ENCODE measurements at places on chromosomes 11 and 22.

DNA sequence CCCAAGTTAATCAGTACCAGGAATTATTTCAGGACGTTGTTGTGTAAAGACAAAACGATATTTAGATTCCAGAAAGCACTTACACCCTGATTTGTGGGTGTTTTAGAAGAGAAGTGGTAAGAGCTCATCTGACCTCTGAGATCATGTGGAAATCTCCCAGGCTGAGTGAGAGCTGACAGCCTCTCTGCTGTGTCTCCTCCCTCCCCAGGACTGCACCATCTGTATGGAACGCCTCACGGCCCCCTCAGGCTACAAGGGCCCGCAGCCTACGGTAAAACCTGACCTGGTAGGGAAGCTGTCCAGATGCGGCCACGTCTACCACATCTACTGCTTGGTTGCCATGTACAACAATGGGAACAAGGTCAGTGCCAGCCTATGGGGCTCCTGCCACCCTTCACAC lies 20.0 kb downstream of the DTX4 start:
- DNase-seq, result no peak

DNA sequence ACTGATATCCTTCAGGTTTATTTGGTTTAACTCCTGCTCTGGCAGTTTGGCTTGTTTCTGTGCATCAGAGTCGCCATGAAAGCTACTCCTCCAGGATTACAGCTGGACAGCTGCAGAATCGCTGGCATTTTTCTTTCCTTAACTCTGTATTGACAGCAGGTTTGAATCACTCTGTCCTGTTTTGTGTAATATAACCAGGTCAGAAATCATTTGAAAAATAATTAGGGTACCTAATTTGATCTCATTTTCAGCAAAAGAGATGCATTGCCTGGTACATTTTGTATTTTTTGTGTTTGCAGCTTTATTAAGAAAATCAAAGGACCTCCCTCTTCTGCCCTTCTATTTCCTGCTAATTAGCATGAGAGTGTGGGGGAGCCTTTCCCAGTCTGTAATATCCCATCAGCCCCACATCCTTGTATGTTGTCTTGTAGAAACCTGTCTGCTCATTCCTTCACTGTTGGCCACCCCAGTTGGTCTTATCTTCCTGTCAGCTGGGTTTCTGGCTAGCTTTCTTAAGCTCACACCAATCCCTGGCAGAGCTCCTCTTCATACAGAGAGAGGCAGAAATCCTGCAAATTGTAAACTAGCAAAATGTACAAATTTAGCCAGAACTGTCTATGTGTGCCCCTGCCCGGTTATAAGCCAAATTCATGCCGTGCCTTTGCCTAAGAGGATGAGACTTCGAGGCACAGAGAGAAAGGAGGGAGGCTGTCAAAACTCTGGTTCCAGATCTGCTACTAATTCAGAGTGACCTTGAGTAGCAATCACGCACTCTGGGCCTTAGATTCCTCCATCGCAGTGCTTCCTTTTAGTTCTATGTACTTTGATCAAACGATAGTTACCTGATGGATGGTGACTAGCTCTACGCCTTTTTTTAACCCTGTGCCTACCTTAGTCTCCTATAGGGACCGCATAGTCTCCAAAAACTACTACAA lies 200.6 kb downstream of the NAV2 start:
- DNase-seq, result peak; percentile 6

GRCh38 chr11:79762279-79762921 lies 321.6 kb upstream of the TENM4 start:
- no peak for DNase-seq

GRCh38 chr11:117425679-117426296 lies 98.1 kb downstream of the CEP164 start:
- no peak for DNase-seq

DNA sequence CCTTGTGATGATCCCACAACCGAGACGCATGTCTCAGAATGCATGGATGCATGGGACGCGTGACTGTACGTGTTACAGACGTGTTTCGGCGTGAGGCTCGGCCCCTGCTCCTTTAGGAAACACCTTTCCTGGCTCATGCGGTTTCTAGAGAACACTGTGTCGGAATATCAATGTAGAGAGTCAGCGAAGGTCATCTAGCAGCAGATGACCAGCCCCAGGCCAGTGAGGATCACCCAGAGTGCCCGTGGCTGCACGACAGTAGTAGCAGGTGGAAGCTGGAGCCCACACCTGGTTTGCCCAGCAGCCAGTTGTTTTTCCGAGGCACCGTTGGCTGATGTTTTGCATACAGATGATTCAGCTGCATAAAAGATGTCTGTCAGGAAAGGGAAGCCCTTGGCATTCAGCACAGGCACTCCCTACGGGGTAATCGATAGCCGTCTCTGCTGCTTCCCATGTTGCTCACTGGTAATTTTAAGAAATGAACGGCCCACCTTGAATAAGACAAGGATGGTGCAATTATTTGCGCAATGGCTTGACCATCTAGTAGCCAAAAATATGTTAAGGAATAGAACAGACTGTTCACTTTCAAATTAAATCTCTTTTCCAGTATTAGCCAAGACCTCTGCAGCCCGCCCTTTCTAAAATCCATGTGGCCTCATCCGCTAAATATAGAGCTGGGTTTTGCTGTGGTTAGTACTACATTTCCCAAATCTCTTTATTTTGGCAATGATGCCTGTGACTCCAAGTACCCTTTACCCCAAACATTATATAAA lies 1.1 kb upstream of the CLTCL1 start:
- DNase-seq, result no peak

DNA sequence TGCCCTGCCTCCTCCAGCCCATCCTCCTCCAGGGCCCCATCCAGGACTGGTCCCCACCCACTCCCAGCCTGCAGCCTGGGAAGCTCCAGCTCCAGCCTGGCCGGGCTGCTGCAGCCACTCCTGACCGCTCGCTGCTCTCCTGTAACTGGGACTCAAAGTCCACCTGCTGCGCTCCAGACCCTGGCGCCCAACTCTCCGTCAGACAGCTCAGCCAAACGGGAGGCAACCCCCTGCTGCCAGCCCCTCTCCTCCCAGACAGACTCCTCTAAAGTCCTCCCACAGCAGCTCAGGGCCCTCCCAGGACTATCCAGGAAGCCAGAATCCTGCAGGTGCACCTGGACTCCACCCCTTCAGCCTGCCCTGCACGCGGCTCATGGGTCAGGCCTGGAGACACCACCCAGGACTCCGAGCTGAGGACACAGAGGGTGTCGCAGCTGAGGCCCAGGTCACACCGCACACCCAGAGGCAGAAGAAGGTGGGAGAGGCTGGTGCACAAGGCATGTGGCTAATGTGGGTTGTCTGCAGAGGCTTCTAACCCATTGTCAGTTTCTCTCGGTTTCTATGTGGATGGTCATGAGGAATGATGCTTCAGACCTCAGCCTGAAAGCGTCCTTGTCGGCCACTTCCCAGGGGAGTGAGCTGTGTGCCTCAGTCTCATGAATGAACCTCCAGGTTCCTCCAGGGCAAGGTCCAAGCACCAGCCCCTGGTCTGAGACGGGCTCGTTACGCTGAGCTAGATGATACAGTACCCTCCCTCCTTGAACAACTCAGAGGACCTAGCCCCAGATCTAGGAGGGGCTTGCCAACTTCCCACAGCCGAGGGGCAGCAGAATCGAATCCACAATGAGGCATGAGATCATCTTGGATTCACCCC lies 1514.8 kb downstream of the TBC1D22A start:
- DNase-seq, result no peak

GRCh38 chr11:118224511-118225188 lies at the start of gene JAML:
TSS of gene JAML (minus strand) at chr11:118225011. CDS start at chr11:118214866, 10,145 bp downstream.
- no peak for DNase-seq

DNA sequence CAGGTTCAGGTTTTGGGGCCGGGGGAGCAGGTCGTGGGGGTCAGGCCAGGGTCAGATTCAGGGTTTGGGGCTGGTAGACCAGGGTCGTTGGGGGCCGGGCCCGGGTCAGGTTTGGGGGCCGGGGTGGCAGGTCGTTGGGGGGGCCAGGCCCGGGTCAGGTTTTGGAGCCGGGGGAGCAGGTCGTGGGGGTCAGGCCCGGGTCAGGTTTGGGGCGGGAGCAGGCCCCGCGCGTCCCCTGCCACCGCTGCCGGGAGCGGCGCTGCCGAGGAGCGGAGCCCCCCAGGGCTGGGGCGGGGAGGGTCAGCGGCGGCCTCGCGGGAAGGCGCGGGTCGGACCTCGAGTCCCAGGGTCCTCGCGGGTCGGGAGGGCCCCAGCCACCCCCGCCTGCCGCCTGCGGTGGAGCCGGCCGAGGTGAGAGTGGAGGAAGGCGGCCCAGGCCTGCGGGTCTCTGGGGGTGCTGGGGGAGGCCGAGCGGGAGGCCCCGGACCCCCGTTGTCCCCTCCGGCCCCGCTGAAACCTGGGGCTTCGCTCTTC lies 535 bp downstream of the TRABD start:
- DNase-seq, result no peak

DNA sequence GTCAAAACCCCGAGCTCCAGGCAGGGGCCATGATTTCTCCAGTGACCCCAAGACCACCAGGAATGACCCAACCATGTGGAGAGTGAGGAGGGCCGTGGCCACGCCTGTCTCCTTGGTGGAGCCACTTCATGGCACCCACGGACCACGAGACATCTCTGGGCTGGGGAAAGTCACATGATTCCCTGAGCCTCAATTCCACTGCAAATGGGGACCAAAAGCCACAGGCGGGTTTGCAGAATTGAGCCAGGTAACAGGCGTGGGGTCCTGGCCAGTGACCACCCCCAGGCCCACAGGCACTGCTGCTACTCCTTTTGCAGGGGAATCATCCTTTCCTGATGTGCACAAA lies 178.9 kb downstream of the CTTN start:
- no peak for DNase-seq

- no peak for DNase-seq
Measured at GRCh38 chr22:20511578-20512229, 4.3 kb downstream of the MED15 start.

- DNase-seq, result no peak
Measured at GRCh38 chr22:19085233-19085718, 36.9 kb downstream of the DGCR2 start.

- DNase-seq, result no peak
Measured at GRCh38 chr11:118734031-118734430, 54.6 kb upstream of the TREH start.

DNA sequence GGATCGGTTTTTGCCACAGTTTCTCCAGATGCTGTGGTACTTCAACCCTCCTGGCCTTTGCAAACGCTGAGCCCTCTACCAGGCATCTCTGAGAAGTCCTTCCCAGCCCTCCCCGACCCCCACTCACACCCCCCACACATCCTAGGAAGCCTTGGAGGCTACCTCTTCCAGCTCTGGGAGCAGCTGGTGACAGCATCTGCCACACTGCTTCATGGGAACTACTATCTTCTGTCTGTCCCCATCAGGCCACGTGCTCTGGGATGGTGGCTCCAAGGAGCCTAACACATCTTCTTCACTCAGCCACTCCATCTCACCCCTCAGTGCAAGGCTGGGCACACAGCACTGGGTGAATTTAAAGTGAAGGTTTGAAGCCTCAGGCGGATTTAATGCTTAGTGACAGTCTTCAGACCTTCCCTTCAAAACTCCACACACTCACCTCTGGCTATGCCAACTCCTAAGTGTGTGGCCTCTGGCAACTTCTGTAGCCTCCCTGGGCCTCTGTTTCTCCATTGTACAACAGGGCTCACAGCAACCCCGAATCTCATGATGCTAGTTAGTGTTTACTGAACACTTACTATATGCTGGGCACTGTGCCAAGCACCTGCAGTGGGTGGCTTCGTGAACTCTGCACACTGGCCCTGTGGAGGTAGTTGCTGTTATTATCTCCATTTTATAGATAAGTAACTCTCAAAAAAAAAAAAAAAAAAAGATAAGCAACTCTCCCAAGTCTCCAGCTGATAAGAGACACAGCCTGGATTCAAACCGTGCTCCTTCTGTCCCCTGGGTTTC lies 7.3 kb upstream of the TP53I11 start:
- no peak for DNase-seq

DNA sequence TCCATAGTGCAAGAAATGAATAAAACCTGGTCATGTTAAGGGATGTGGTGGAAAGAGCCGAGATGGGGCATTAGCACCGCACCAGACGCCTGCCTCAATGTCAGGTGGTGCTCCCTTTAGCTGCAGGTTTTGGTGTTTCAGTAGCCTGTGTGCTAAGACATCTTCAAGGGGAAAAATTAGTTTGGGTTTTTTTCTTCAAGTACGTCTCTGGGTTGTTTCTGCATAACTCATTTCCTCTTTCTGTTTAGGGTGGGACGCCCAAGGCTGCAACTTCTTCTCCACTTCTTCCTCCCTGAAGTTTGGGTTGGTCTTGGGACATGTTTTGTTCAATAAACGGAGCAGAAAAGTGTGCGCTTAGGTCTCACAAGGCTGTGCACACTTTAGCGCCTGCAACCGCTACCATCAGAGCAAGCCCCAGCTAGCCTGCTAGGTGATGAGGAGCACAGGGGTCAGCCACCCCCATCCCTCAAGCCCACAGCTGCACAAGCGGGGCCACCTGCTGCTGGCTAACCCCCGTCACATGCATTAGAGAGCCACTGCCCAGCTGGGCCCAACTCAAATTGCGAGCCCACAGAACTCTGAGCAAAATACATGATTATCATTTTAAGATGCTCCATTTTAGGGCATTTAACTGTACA lies 1495.7 kb downstream of the TBC1D22A start:
- no peak for DNase-seq

DNA sequence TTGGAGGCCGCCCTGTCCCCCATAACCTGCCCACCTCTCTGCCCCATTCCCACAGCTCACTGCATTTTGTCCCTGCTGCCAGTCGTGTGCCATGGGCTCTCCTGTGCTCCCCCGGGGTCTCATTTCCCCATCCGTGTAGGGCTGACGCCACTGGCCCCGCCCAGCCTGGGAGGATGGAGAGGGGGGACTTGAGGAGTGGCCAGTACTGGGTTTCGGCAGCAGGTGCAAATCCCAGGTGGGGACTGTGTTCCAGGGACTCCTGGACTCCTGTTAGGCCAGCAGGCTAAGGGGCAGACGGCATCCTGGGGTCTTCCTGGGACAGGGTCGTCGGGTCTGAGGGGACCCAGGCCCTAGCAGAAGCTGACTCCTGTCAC lies 1.2 kb upstream of the MYO7A start:
- no peak for DNase-seq

- no peak for DNase-seq
Measured at GRCh38 chr11:133618544-133618943, 86.2 kb upstream of the OPCML start.

GRCh38 chr11:119340335-119341221 lies at the start of gene C1QTNF5:
TSS of gene C1QTNF5 (minus strand) at chr11:119340883. CDS start at chr11:119340397, 486 bp downstream.
- peak; percentile 21 for DNase-seq

DNA sequence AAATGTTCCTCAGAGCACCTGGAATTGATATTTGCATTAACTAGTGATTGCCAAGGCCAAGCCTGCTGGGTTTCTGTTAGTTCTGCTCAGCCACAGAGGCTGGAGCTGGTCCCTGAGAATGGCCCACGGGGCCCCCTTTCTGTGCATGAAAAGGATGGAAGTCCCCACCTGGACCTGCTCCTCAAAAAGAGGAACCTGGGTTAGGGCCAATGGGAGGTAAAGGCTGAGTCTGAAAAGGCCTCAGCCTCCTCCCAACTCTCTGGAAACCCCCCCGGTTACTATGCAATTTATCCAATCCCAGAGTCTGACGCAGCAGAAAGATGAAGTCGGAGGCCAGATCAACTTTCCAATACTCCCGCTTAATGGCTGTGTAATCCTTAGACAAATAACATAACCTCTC lies 6.8 kb upstream of the CREB3L1 start:
- DNase-seq, result no peak
